ENCODE measurements at places on chromosomes 13 and 19.

DNA sequence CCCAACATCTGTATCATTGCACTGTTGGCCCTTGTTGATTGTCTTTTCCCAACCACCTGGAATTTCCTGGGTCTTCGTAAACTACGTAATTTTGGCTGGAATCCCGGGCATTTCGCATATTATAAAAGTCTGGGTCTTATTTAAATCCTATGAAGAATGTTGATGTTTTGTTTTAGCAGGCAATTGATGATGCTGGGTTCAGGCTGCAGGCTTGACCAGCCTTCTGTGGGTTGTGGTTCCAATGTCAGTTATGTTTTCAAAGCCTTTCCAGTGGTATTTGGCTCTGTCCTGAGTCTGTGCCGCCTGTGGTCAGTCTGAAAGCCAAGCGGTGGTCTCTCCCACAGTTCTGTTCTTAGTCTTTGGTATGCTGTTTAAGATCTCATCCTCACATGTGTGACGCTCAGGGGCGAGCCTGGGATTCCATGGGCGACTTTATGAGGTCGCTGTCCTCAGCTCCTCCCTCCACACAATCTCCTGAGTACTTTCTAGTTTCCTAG lies 12.4 kb downstream of the SLC35E1 start:
- no peak for DNase-seq

GRCh38 chr13:38385153-38385891 lies 35.7 kb downstream of the UFM1 start:
- DNase-seq = no peak

- DNase-seq = no peak
Observed at GRCh38 chr13:36683701-36684100, 9.9 kb downstream of the SERTM1 start.

DNA sequence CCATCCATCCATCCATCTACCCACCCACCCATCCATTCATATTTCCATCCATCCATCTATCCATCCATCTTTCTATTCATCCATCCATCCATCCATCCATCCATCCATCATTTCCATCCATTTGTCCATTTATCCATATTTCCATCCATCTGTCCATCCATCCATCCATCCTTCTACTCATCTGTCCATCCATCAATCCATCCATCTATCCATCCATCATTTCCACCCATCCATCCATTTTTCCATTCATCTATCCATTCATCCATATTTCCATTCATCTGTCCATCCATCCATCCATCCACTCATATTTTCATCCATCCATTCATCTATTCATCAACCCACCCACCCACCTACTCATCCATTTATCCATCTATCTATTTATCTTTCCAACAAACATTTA lies 229.6 kb downstream of the TEX29 start:
- DNase-seq = no peak

DNA sequence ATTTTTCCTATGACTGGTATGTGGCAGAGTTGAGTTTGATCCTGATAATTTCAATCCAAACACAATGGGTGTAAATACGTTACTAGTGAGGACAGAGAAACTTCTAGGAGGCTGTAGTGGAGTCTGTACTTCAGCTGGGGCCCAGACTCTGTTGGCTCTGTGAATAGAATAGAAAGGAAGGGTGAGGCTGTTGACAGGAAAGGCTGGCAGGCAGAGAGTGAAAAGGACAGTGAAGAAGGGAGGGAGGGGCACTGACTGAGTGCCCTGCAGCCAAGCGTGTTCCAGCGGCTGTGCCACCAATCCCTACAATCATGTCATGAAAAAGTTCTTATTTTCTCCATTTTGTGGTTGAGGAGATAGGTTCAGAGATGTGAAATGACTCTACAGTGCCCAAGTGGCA lies 80.5 kb downstream of the MBNL2 start:
- no peak for DNase-seq

GRCh38 chr13:75811361-75811760 lies 175.2 kb downstream of the LMO7 start:
- no peak for DNase-seq

DNA sequence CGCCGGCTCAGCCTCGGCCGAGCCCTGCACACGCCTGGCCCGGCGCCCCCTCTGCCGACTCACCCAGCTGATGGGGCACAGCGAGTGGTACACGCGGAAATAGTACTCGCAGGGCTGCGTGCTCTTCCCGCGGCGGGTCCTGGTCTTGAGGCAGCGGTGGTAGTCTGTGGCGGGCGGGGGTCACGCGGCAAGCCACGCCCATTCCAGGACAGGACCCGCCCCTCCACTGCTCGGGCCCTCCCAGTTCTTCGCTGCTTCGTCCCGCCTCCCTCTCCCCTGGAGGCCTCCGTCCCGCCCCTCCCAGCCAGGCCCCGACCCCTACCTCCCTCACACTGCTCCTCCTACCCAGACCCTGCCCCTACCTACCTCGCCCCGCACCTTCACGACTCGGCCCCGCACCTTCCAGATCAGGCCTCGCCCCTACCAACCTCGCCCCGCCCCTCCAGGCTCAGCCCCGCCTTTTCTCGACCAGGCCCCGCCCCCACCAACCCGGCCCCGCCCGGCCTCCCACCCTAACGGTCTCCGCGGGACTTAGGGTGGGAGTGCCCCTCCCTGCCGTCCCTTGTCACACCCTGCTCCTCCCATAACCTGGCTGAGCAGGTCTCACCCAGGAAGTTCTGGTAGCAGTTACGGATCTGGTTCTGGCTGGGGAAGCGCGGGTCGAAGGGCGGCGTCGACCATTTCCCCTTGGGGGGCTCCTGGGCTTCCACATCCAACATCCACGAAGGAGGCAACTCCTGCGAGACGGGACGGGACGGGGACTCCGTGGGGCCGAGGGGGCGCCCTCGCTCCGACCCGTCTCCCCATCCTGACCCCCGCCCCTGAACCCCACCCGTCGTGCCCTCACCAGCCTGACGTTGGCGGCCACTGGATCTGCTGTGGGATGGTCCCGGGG lies 469 bp downstream of the COX6B2 start:
- DNase-seq = no peak

DNA sequence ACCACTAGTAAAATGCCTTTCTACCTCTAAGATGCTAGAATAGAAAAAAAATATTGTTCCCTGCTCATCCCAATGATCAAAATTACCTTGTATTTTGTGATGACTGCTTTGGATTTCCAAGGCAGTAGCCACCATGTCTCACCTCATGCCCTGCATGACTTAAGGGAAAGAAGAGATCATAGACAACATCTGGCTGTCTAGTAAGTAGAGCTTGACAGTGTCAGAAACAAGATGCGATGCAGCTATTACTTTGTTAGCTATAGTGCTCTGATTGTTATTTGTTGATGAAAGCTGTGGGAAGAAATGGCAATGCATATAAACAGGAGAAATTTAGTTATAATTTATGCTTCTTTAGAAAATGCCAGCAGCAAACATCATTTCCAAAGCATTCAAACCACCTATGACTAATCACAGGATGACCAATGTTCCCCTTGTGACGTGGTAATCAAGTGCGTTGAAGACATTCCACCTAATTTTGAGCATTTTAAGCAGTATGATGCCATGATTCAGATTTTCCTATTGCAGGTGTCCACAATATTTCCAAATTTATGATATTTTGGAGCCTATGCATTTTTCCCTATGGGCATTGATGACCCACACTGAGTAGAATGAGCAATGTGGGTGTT lies 308.3 kb downstream of the KCNRG start:
- no peak for DNase-seq

DNA sequence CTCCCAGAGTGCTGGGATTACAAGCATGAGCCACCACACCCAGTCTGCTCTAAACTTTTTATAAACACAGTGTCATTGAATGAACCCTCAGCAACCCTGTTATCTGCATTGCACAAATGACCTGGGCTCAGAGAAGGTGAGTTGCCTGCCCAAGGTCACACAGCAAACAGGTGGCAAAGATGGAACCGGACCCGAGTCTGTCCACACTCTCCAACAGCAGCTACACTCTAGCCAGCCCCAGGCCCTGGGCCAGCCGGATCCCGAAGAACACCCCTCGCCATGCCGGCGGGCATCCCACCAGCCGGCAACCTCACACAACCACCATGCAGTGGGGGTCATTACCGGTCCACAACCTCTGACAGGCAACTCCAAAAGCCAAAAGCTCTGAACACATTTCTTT lies 14.5 kb downstream of the ERCC2 start:
- no peak for DNase-seq

GRCh38 chr13:60627071-60627686 lies 230.2 kb downstream of the TDRD3 start:
- no peak for DNase-seq

DNA sequence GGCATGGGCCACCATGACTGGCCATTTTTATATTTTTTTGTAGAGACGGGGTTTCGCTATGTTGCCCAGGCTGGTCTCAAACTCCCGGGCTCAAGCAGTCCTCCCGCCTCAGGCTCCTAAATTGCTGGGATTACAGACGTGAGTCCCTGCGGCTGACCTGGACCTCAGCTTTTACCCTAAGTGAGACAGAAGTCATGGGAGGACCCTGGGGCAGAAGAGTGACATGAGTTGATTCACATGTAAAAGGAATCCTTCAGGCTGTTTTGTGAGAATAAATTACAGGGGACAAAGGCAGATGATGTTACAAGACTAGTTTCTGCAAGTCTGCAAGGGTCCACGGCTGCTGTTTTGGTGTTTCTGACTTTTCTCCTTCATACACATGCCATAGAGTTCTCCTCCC lies 2.6 kb upstream of the BCAM start:
- no peak for DNase-seq

- no peak for DNase-seq
Observed at GRCh38 chr13:41029629-41030028, 10.5 kb upstream of the ELF1 start.

GRCh38 chr13:40668335-40668734 lies 1.9 kb upstream of the FOXO1 start:
- DNase-seq = no peak

DNA sequence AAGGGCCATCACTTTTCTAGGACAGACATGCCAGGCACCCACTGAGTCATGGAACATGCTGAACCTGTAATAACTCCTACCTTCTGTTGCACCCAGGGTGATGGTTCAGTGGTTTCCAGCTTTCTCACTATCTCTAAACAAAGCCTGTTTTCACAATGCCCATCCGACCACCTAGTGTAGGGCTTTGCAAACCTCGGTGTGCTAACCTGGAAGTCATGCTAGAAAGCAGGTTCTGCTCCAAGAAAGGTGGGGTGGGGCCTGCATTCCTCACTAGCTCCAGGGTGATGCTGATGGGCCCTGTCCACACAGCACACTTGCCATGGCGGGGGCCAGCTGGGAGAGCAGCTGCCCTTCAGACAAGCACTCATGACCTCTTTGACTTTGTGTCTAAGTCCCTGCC lies 43.4 kb downstream of the COL4A2 start:
- DNase-seq = no peak

GRCh38 chr13:98476106-98476505 lies 100.8 kb downstream of the STK24 start:
- DNase-seq = no peak

DNA sequence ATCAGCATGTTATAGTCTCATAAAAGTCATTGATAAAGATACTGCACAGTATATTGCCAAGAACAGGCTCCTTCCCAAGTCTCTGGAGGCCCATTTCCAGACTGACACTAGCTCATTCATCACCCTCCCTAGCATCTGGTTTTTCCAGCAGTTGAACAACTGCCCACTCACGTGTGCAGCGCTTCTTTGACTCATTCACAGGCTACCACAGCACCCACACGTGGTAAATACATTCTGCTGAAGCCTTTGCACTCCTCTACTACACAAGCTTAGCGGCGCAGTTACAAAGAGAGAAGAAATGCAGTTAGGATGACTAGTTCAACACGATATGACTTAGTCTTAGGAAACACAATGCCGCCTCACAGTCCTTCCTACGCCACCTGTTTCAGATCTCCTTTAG lies 87.7 kb downstream of the DOCK9 start:
- no peak for DNase-seq

DNA sequence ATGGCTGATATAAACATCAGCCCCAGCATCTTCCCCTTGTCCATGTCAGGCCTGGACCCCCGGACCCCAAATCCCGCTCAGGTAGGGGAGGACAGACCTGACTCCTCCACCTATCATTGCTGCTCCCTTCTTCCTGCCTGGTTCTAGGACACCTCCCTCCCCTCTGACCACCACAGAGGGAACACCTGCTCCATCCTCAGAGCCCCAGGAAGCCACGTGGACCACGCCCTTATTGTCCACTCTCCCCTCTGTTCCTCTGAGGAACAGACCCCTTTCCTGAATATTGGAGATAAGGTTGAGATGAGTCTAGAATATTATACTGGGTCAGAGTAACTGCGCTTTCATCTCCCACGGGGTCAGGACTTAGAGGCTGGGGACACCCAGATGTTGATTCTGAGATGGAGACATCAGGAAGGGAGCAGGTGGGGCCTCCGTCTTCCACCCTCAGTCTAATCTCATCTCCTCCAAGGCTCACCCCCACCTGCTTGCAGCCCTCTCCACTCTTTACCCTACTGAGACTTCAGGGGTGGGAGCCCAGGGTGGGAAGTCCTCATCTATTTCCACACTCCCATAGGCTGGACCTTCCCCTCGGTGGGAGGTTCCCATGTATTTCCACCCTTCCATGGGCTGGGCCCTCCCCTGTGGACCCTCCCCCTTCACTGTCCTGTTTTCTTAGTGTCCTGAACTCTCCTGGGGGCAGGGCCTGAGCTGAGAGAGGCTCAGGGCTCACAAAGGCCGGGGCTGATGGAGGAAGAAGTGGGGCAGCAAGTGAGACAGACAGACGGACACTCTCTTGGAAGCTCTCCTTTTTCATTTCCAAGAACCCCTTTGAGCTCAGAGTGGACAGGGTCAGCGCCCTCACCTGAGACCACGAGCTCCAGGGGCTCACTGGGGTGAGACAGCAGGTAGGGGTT lies 2.7 kb downstream of the LILRA4 start:
- no peak for DNase-seq

- no peak for DNase-seq
Observed at GRCh38 chr13:100108913-100109507, 20.1 kb downstream of the PCCA start.

GRCh38 chr13:30727491-30728355 lies 7.6 kb upstream of the ALOX5AP start:
- no peak for DNase-seq

- DNase-seq = no peak
Observed at GRCh38 chr19:38384209-38385027, 3.4 kb downstream of the GGN start.

DNA sequence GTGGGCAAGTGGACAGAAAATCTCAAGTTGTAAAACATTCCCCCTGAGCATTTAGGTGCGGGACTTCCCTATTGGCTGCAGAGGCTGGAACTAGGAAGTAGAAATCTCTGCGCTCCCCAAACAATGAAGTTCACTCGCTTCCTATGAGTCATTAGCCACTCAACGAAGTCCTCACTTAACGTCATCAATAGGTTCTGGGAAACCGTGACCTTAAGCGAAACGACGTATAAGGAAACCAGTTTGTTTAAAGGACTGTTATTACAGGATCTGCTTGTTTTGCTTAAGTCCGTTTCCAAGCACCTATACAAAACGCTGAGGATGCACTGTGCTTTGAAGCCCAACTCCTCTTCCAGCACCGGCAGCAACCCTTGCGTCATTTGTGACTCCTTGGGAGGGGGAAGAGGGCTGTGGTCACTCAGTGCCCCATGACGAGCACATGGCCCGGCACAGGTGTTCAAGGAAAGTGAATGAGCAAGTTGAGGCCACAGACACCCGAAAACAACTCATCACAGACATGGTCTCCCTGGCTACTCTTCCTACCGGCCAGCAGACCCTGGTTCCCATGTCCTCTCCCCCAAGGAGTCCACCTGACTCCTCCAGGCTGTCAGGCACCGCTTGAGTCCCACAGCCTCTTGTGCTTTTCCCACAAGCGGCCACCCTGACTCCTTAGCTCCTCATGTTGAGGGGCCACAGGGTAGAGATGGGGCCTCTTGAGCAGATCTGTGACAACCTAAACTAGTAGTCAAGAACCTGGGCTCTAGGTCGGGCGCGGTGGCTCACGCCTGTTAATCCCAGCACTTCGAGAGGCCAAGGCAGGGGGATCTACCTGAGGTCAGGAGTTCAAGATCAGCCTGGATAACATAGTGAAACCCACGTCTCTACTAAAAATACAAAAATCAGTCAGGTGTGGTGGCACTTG lies 4.8 kb downstream of the RPS16 start:
- peak; percentile 88 for DNase-seq
